ENCODE measurements at places on chromosomes 2 and 18.

- no peak for DNase-seq
Measured at GRCh38 chr2:187233811-187234210, 214.2 kb downstream of the CALCRL start.

DNA sequence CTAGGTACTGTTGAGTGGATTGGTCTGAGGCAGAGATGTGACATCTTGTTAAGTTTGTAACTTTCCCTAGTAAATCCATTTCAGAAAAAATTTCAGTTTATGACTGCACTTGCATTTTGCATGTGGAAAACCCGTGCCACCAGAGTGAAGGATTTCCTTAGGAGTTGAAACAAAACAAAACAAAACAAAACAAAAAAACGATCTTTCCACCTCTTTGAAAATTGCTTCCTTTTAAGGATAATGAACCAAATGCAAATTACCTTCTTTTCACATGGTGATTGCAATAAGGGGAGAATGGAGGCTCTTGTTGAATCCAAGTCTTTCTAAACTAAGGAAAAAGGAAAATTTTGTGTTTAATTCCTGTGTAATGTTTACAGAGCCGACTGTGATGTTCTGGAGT lies 43.2 kb downstream of the PHLPP1 start:
- no peak for DNase-seq

GRCh38 chr18:25614168-25614567 lies 262.2 kb upstream of the ZNF521 start:
- DNase-seq: no peak

GRCh38 chr2:42859006-42859552 lies 66.7 kb upstream of the HAAO start:
- peak; percentile 44 for DNase-seq

DNA sequence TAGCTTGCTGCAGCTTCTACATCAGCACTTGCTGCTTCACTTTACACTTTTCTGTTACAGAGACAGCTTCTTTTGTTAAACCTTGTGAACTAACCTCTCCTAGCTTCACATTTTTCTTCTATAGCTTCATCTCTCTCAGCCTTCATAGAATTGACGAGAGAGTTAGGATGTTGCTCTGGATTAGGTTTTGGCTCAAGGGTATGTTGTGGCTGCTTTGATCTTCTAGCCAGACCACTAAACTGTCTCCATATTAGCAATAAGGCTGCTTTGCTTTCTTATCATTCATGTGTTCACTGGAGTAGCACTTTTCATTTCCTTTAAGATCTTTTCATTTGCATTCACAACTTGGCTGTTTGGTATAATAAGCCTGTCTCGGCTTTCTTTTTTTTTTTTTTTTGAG lies 46.3 kb upstream of the GRB14 start:
- DNase-seq: peak; percentile 57

GRCh38 chr2:11073251-11073650 lies 82.0 kb upstream of the SLC66A3 start:
- DNase-seq: no peak

DNA sequence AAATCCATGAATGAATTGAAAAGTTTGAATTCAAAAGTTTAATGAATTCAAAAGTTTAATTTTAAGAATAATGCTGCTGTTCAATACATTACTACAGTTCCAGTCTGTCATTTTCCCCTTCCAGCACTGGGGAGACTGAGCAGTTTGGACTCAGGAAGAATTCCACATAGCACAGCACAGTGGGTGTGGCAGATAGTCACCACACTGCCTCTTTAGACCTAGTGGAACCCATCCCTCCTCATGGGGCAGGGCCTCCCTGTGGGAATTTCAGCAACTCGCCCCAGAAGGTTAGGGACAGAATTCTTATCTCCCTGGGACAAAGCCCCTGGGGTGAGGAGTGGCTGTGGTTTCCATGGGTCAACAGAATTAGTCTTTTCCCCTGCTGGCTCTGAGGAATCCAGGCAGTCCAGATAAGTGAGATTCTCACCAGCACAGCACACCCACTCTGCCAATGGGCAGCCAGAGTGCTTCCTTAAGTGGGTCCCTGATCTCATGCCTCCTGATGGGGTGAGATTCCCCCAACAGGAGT lies 442.0 kb upstream of the SYT4 start:
- DNase-seq: no peak

GRCh38 chr2:229273723-229274338 lies 2.7 kb upstream of the PID1 start:
- DNase-seq: peak; percentile 74

DNA sequence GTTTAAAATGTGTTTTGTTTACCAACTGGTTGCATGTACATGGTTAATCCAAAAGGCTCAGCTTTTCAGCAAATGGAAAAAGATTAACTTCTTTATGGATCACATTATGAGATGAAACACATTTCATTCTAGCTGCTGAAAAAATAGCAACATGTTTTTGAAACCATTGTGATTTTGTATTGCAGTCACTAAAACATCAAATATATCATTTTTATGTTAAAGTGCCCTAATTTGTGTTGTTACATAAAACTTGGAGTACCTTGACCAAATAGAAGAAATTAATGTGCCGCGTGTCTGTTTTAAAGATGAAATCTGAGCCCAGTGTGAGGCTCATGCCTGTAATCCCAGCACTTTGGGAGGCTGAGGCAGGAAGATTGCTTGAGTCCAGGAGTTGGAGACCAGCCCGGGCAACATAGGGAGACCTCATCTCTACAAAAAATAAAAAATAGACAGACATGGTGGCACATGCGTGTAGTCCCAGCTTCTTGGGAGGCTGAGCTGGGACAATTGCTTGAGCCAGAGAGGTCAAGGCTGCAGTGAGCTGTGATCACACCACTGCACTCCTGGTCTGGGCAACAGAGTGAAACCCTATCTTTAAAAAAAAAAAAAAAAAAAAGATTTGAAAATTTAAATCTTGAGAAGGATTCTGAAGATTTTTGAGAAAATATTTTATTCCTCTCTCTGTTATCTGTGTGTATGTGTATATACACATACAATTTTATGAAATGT lies 96.6 kb downstream of the FMNL2 start:
- DNase-seq: no peak

DNA sequence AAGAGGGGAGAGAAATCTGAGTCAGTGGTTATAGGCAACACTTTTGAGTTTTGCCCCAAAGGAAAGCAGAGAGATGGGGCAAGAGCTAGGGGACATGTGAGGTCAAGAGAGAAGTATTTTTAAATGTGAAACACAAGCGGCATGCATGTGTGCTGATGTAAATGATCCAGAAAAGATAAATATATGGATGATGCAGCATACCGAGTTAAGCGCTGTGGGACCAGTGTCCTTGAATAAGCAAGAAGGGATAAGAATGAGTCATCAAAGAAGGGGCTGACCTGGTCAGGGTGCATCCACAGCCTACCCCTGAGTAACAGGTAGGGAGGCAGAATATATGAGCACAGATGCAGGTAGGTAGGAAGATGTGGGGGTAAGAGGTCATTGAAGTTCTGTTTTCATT lies 180.9 kb downstream of the TRABD2A start:
- no peak for DNase-seq

DNA sequence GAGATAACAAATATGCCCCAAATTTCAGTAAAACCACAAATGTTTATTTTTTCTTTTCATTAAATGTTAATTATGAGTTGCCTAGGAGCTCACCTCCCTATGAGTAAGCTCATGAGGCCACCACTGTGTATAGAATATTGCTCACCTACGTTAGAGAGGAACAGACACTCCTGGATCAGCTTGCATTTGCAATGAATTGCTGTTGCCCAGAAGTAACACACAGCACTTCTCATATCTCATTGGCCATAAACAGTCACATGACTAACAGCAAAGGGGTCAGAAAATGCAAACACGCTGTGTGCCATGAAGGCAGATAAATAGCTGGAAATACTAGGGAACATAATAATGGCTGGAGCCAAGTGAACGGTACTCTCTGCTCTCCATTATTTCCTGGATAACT lies 89.0 kb upstream of the GALNT5 start:
- DNase-seq: peak; percentile 33

DNA sequence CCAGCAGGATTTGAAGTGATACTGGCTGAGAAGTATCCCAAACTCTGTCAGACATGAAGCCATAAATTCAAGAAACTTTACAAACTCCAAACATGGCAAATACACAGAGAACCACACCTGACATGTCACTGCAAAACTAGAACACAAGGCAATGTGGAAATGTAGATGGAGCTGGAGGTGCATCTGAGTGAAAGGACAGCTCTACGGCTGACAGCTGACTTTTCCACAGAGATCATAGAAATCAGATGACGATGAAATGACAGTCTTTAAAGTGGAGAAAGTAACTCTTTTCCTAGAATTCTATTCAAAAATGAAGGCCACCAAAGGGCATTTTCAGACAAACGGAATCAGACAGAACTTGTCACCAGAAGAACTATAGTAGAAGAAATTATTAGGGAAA lies 97.5 kb downstream of the LDLRAD4 start:
- DNase-seq: no peak

DNA sequence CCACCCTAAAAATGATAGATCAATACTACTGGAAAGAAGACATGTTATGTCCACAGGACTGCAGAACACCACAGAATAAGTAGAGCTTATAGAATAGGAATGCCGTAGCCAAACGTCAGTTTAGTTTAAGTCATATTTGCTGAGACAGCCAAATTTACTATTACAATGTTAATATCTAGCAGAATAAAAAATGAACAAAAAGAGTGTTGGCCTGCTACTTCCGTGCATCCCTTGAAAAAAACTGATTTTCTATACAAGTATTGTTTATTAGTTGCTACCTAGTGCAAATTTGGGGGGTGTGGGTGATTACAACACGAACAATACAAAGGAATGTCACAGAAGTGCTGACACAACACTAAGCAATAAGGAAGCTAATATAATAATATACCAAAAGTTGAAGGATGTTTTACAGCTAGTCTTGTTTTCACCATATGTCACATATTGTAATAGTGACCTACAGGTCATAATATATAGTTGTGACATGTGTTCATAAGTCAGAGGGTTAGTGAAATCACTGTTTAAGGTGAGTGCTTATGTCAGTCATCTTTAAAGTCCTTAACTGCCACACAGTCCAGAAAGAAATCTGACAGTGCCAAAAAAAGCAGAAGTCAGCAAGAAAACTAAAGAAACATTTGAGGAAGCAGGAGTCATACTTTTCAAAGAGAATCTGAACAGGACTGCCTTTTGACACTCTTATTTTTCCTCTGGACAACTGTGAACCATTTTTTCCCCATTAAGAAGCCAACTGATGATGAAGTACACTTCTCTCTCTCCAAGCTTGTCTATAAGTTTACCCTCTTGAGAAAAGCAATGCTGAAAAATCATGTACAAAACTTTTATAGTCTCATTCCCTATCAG lies 376.4 kb downstream of the ZEB2 start:
- DNase-seq: no peak

- DNase-seq: no peak
Measured at GRCh38 chr18:49739275-49739674, 74.1 kb downstream of the ACAA2 start.

DNA sequence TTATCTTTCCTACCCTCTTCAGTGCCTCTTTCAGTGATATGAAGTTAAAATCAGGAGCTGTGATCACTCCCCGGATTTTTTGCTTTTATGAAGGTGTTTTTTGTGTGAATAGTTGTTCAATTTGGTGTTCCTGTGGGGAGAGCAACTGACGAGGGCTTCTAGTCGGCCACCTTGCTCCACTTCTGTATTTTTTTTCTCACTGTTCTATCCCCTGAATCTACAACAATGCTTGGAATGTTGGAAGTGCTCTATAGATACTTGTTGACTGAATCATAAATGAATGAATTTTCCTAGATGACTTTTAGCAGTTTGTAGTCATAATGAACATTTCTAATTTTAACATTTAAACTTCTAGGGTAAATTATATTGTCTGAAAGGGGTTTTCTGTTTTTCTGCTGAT lies 247.3 kb downstream of the ZNF385B start:
- DNase-seq: no peak

DNA sequence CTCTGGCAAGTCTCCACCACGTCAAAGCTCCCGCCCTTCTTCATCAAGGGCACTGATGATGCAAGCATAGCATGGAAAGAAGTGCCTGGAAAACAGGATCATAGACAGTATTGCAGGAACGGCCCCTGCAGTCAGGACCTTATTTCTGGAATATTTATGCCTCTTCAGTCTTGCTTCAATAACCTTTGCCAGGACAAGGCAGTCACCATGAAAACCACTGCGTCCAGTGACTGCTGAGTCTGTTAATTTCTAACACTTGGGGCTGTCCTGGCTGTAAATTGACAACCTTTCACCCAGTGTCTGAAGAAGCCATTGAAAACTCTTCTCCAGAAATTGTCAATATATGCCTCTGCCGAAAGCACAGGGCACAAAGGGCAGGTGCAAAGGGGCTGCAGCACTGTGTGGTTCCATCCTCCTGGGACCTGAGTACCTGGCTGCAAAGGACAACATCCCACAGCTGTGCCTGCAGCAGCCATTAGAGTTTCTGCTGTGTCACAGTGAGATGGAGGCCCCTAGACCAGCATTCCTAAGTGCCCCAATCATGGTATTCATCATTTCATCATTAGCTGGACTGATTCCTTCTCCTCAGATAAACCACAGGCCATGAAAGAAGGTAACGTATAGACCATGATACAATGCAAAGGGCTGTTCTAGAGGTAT lies 819.6 kb downstream of the RNF144A start:
- DNase-seq: peak; percentile 16

GRCh38 chr2:195961873-195962272 lies 106.8 kb downstream of the DNAH7 start:
- DNase-seq: no peak

- no peak for DNase-seq
Measured at GRCh38 chr2:47073641-47074040, 81.5 kb downstream of the STPG4 start.

DNA sequence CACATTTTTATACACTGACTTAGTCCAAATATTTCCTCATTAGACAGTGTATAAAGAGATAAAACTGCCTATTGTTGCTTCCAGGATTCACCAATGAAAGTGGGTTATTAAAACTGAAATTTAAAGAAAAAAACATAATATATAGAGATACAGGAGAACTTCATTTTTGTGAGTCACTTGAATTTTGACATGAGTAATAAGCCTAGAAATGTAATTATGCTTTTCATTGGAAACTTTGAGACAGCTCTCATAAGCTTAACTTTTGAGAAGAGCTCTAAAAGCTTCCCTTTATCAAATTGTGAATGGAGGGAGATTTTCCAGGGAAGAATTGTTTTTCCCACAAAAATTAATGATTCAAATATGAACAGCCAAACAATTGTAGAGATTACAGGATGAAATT lies 14.1 kb downstream of the DYNC2LI1 start:
- DNase-seq: no peak

- DNase-seq: no peak
Measured at GRCh38 chr18:32893915-32894314, 121.1 kb upstream of the KLHL14 start.

- DNase-seq: no peak
Measured at GRCh38 chr18:11305507-11305906, 156.1 kb upstream of the PIEZO2 start.

DNA sequence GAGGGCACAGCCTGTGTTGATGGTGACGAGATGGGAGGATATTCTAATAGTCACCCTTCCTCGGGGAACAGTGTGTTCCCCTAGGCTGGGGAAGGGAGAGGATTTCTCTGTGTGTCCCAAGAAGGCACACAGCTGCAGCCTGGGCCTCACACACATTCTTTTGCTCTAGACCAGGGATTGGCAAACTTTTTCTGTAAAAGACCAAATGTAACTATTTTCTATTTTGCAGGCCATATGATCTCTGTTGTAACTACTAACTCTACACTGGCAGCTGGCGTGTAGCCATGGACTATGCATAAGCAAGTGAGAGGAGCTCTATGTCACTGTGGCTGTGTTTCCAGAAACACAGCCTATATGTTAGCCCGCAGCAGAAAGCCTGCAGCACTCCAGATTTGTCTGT lies 65.8 kb downstream of the ARHGAP28 start:
- no peak for DNase-seq

- DNase-seq: no peak
Measured at GRCh38 chr2:80363330-80363729, 58.8 kb upstream of the LRRTM1 start.

- DNase-seq: no peak
Measured at GRCh38 chr2:12080360-12080759, 333.9 kb downstream of the LPIN1 start.
